ENCODE measurements at places on chromosomes 2 and 18.
A peak's percentile ranks its signal among the peaks of the same experiment; 100 is the strongest.

DNA sequence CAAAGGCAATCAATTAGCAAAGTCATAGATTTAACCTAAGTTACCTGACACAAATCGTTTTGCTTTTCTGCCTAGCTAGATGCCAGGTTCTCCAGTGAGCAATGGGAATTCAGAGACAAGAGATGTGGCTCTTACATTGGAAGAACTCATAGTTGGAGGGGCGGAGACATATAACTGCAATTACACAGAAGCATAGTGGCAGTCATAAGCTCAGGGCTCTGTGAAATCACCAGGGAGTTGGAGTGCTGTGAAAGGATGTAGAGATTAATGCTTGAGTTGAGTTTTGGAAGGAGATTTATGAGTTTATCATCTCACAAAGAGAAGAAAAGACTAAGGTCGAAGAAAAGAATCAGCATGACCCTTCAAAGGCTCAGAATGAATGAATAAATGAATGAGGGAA is 457.2 kb upstream of the TRIB2 start:
- DNase-seq: no peak

- DNase-seq: no peak
These were observed 607.4 kb downstream of the CBLN2 start for GRCh38 chr18:71936744-71937143.

DNA sequence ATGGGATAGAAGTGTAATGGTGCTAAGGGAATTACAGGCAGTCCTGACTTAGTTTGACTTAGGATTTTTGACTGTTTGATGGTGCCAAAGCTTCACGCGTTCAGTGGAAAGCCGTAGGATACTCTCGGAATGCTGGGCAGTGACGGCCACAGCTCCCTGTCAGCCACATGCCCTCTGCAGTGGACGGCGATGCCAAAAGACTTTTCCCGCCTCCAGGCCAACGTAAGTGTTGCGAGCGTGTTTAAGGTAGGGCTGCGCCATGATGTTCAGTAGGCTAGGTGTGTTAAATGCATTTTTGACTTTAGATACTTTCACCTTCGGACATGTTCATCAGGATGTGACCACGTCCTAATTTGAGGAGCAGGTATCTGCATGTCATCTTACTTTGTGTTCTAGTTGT is 63.4 kb downstream of the DCDC2C start:
- no peak for DNase-seq

DNA sequence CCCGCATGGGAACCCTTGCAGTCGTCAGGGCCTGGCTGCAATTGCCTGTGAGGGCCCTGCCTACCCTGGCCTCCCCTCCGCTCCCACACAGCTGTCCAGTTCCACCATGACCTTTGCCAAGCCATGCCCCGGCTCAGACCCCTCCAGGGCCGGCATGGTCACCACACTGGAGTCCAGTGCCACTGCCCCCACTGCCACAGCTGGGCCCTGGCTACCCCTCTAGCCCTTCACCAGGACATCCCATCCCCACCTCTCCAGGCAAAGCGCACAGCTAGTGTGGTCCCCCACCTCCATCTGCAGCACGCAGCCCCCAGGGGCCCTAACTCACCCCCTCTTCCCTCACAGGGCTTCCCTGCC is 70.3 kb upstream of the SMAD7 start:
- DNase-seq: no peak

- no peak for DNase-seq
These were observed 37.3 kb upstream of the RNF152 start for GRCh38 chr18:61929881-61930640.

DNA sequence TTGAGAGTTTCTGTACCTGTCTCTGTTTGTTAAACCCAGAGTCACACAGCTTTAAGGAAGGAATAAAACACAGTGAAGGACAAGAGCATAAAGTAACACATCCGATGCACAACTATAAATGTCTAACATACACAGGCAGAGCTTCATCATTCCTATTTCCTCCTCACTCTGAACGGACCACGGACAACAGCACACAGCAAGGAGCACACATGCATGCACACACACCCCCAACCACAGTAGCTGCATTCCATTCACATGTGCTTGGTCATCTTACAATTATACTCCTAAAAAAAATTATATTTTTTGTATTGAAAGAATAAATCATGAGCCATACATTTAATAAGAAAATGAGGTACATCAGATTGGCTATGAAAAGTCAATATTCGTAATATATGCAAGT is 58.3 kb downstream of the ID2 start:
- no peak for DNase-seq

- no peak for DNase-seq
These were observed 227.9 kb downstream of the LOXHD1 start for GRCh38 chr18:46429130-46429529.

- DNase-seq: no peak
These were observed 241.3 kb downstream of the RBM43 start for GRCh38 chr2:151020411-151020810.

GRCh38 chr2:197296835-197297234 is 13.7 kb downstream of the ANKRD44 start:
- DNase-seq: no peak

DNA sequence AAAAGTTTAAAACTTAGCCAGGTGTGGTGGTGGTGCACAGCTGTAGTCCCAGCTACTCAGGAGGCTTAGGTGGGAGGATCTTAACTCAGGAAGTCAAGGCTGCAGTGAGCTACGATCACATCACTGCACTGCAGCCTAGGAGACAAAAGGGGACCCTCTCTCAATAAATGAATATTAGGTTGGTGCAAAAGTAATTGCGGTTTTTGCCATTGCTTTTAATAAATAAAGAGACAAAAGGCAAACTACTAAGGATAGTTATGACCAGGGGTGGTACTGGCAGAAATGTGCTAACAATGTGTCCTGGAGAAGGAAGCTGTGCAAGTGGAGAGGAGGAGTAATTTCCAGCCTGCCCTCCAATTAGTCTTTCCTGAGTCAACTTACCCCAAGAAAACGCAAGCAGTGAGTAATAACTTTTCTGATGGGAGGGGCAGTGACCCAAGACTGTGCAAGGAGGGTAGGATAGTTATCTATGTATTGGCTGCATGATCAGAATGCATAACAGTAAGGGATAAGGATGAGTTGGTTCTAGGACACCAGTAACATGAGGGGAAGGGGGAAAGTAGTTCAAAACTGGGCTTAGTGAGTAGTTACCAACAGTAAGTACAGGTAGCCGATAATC is 1.5 kb downstream of the EXOC6B start:
- peak; percentile 35 for DNase-seq

- no peak for DNase-seq
These were observed 18.5 kb downstream of the RRM2 start for GRCh38 chr2:10140841-10141610.

DNA sequence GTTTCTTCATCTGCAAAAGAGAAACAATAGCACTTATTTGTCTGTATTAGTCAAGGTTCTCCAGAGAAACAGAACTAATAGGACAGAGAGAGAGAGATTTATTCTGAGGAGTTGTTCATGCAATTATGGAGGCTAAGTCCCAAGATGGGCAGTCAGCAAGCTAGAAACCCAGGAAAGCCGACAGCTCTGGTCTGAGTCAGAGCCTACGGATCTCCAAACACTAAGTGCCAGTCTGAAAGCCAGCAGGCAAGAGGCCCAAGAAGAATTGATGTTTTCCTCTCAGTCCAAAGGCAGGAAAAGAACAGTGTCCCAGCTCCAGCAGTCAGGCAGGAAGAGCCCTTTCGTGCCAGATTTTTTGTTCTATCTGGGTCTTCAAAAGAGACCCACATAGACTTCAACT is 36.5 kb upstream of the SLC66A3 start:
- no peak for DNase-seq

- no peak for DNase-seq
These were observed 65.7 kb upstream of the GLI2 start for GRCh38 chr2:120669971-120670370.
